ENCODE measurements at places on chromosomes 16 and 17.

DNA sequence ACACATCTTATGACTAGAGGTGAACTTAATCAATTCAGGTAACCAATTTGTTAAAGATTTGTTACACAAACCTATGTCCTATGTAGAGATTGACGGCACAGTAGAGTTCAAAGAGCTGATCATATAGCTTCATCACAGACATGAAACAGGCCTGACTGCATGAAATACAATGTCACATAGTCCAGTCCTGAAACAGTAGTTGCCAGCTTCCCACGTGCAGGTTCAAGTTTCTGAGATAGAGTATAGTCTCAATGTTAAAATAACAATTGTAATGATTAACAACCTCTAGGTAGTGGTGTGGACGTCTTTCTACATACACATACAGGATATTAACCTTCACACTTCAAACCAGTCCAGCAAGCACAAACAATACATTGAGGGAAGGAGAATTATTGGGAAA lies 640.7 kb upstream of the SOX9 start:
- DNase-seq = no peak

- peak; percentile 28 for DNase-seq
Observed at GRCh38 chr16:1102921-1103635, 7.0 kb upstream of the C1QTNF8 start.

- no peak for DNase-seq
Observed at GRCh38 chr17:41490000-41490990, 585 bp upstream of the KRT36 start.

DNA sequence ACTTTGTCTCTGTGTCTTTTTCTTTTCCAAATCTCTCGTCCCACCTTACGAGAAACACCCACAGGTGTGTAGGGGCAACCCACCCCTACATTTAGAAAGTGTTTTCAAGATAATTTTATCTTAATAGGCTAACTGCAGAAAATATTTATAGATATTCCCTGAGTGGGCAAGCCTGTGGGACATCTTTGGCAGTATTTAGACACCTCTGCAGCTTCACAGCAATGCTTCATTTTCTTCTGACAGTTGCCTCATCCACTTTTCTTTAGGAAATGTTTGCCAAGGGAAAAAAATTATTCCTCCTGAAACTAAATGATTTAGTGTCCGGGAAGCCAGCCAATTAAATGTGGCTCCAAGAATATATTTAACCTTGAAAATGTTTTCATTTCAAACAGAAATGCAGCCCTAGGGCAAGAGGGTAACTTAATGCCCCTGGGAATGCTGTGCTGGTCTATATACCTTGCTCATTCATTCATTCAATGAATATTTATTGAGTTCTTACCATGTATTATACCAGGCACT lies 290.4 kb downstream of the ABCC12 start:
- DNase-seq = no peak

- DNase-seq = no peak
Observed at GRCh38 chr17:70276906-70277305, 107.6 kb downstream of the KCNJ2 start.

GRCh38 chr17:27991462-27991993 lies 50.9 kb upstream of the NLK start:
- no peak for DNase-seq

DNA sequence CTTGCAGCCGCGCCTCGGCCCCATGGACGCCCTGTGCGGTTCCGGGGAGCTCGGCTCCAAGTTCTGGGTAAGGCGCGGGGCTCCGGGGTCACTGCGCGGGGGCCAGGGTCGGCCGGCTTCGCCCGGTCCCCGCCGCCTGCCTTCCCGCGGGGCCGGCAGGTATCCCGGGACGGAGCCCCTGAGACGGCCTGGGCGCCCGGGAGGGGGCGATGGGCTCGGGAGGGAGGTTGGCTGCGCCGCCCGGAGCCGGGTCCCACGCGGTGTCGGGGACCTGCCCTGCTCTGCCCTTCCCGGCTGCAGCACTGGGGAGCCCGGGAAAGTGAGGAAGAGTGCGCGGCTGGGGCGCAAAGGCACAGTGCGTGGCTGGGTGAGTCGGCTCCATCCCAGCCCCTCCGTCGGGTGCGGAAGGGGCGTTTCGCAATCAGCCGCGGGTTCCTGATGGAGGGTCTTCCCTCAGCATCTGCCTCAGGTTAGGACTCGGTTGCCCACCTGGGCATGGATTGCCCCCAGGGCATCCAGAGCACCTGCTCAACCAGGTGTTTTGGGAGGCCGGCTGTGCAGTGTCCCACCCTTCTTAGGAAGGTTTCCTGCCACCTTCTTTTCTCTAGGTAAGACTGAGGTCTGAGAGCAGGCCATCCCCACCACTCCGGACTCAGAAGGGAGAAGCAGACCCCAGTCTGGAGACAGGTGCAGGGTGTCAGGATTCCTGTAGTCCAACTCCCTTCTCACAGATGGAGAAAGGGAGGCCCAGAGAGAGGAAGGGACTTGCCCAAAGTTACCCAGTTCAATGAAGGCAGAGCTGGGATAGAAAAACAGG lies 442 bp downstream of the ABCC3 start:
- no peak for DNase-seq

DNA sequence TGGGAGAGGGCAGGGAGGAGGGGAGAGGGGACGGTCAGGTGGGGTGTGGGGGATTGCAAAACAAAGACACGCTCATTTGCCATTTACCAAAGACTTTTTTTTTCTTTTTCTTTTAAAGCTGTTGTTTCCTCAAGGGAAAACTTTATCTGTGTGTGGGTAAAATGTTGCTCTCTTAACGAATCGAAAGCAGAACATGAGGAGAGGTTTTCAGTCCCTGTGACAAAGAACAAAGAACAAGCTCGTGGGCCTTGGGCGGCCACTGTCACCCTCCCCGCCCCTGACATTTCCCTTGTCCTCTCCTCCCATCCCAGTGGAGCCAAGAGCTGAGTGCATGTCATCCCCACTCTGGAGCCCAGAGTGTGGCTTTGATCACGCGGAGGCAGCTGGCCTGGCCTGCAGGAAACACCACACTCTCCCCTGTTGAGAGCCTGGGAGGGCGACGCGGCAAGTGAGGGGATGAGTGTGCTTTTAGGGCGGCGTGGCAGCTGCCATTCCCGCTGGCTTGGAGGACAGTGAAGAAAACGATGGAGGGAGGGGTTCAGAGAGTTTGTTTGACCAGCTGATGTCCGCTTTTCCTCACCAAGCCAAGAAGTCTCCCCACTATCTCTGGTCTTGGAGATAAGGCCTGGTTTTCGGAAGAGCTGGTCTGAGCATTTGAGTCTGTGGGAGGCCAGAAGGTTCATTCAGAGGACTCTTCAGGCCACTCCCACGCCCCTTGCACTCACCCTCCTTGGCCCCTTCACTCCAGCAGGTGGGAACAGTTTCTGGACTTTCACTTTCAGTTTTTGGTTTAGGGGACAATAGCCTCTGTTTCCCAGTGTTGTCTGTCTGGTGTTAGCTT lies 11.4 kb downstream of the CCR7 start:
- DNase-seq = peak; percentile 38

DNA sequence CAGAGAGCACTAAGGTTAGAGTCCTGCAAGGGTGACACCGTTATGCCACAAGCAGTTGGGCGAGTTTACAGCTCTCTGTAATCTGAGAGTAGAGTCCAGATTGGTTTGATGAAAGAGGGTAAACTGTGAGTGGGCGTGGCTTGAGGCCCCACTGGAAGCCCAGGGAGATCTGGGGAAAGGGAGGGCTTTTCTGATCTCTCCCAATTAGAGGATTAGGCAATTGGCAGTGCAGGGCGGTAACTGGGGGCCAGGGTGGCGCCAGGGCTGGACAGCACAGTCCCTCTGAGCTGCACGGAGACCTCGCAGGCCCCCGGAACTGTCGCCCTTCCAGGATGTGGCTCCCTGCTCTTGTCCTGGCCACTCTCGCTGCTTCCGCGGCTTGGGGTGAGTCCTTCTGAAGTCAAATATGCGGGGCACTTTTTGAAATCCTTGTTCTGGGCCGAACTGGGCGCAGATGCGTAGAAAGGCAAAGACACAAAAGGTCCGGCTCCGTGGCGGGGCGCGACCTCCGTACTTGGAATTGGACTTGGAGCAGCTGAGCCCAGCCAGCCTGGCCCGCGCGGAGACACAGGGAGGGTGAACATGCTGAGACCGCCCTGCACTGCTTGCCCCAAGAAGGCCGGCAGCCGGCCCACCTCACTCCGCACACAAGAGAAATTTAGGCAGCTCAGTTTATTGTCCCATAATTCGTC lies 72.4 kb downstream of the CES1 start:
- peak; percentile 0 for DNase-seq

- peak; percentile 79 for DNase-seq
Observed at GRCh38 chr17:29807520-29808361, 122.3 kb downstream of the SSH2 start.

- no peak for DNase-seq
Observed at GRCh38 chr16:60329108-60329507, 1595.0 kb upstream of the GOT2 start.

- peak; percentile 21 for DNase-seq
Observed at GRCh38 chr17:3964203-3965117, at the start of gene ATP2A3. ATP2A3 (minus strand) TSS chr17:3964437; CDS start chr17:3964291, 146 bp downstream.

DNA sequence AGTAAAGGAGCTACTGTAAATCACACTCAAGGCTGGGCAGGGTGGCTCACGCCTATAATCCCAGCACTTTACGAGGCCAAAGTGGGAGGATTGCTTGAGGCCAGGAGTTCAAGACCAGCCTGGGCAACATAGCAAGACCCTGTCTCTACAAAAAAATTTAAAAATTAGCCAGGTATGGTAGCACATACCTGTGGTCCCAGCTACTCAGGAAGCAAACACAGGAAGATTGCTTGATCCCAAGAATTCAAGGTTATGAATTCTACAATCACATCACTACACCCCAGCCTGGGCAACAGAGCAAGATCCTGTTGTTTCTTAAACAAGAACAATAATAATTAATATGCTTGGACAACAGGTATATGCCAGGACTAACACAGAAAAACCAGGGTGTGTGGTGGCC lies 13.2 kb downstream of the RHBDL3 start:
- no peak for DNase-seq

- no peak for DNase-seq
Observed at GRCh38 chr16:4674926-4675530, 18.3 kb upstream of the NUDT16L1 start.

DNA sequence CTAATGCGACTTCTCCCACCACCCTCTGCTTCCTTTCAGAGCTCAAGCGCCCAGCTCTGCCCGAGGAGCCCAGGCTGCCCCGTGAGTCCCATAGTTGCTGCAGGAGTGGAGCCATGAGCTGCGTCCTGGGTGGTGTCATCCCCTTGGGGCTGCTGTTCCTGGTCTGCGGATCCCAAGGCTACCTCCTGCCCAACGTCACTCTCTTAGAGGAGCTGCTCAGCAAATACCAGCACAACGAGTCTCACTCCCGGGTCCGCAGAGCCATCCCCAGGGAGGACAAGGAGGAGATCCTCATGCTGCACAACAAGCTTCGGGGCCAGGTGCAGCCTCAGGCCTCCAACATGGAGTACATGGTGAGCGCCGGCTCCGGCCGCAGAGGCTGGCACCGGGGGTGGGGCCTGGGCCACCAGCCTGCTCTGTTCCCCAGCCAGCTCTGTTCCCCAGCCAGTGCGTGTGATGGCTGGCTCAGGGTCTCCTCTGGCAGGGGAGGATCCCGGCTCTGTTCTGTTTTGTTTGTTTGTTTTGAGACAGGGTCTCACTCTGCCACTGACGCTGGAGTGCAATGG lies 18.7 kb downstream of the CRISPLD2 start:
- peak; percentile 58 for DNase-seq

DNA sequence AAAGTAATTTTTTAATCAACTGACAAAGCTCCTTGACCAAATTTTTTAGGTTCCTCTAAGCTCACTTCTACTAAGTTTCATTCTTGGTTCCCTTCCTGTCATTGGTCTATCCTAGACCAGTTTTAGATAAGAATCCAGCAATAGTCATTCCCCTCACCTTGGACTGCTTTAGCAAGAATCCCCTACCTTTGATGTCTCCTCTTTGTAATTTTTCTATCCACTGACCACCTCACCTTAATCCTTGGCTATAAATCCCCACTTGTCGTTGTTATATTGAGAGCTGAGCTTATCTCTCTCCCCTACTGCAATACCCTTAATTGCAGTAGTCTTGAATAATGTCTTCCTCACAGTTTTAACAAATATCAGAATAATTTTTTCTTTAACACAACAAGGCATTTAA lies 107.2 kb downstream of the USP32 start:
- DNase-seq = no peak

DNA sequence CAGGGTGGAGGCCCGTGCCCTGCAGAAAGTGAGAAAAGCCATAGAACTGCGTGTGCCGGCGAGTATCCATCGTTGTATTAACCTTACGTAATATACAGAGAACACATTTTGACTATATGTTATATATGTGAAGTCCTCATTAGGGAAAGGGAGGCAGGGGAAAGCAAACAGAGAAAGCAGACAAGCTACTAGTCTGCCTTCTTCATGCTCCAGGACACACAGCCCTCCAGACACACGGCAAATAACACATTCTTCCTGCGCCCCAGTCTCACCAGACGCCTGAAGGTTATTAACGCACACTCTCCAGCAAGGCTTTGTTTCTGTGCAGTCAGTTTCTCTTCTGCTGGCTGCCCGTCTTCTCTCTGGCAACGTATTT lies 28.8 kb downstream of the PRDM7 start:
- DNase-seq = no peak

DNA sequence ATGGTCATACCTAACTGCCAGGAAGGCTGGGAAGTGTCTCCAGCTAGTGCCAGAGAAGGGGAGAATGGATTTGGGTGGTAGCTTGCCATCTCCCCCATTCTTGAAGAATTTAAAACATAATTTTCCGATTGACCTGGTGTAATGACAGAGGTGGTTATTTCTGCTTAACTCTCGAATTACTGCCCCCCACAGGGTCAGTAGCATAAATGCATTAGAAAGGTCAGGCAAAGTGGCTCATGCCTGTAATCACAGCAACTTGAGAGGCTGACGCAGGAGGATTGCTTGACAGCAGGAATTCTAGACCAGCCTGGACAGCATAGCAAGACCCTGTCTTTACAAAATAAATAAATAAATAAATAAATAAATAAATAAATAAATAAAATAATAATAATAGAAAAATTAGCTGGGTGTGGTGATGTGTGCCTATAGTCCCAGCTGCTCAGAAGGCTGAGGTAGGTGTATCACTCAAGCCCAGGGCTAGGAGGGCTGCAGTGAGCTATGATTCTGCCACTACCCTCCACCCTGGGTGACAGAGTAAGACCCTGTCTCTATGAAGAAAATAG lies 27.5 kb downstream of the TMC7 start:
- no peak for DNase-seq

- DNase-seq = no peak
Observed at GRCh38 chr16:10622036-10622921, 41.9 kb upstream of the EMP2 start.

DNA sequence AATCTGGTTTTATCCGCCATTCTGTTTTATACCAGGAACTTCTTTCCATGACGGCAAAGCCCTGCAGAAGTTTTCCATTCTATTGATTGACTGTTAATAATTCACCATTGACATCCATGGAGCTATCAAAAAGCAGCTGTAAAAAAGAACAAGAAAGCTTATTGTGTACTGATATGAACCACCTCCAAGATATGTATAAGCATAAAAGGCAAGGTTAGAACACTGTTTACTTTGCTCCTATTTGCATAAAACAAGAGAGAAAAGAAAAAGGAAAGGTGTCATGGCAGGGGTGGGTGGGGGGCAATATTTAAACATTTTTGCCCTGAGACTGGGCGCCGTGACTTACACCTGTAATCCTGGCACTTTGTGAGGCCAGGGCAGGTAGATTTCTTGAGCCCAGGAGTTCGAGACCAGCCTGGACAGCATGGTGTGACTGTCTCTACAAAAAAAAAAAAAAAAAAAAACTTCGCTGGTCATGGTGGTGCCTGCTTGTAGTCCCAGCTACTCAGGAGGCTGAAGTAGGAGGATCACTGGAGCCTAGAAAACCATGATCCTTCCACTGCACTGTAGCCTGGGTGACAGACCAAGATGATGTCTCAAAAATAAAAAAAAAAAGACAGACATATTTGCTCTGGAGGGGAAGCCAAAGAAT lies 52.5 kb downstream of the TMEM114 start:
- no peak for DNase-seq

Measured in EL (cell line).